MG63 (cell line): ENCODE measurements at places on chromosomes 7 and 10. TPM values are rescaled to one million over a fixed set of nuclear protein-coding genes. Genes with fewer than 3 reads are reported as not detected.

DNA sequence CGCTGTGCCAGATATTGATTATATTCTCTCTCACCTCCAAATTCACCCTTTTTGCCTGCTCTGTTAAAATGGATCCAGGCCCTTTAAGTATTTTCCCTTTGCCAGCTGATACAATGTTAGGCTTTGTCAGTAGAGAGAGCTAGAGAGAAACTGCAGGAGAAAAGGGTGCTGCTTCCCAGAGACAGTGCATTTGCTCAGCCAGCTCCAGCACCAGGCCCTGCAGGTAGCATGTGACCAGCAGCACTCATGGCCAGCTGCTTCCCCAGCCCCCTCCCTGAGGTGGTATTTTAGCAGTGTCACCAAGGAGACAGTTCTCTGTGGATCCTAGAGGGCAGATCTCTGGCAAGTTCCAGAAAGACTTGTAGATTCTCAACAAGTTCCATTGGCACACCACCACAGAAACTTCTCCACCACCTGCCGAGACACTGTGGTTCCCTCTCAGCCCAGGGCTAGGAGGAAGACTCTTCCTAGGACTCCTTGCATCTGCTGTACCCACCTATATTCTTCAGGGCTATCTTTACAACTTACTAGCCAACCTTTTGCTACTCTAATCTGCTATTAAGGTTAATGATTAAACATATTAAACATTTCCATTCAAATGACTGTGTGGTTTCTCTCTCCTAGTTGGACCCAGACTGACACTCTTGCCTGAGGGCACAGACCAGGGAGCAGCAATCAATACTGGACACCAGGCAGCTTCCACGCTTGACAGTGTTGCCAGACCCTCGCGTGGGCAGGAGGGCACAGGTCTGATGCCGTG, 35.6 kb upstream of the ADAM12 start:
- no peak for DNase-seq

DNA sequence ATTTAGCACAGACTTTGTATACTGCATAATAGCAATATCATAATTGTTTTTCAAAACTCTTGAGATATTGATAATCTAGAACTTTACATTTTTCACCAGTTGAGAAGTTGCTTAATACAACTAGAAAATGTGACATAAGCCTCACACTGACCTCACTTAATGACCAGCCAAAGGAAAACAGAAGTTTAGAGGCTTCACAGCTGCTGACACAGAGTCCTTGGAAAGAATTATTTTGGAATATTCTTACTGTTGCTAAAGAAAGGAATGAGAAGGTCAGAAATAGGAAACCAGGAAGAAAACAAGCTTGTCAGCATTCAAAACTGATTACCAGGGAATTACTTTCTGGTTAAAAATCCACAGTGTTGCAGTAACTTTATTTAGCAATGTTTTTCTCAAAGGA, 35.5 kb upstream of the WASL start:
- DNase-seq = no peak

GRCh38 chr10:20017961-20018360, 201.7 kb downstream of the PLXDC2 start:
- DNase-seq = no peak

GRCh38 chr7:103811997-103812396, 177.5 kb downstream of the RELN start:
- no peak for DNase-seq

DNA sequence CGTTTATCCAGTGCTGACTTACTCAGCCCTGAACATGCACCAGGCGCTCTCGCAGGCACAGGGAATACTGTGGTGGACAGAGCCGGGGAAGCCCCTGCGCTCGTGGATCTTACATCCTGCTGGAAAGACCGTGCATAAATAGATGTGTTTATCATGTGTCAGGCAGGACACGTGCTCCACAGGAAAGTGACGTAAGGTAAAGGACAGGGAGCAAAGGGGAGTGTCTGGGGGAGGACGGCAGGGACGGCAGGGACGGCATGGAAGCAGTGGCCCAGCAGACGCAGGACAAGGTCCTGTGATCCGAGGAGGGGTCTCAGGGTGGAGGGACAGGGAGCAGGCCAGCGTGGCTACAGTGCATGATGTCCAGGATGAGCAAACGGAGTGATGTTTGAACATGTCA, 410.5 kb downstream of the PAXIP1 start:
- DNase-seq = no peak

GRCh38 chr7:47601119-47601880, 19.4 kb upstream of the TNS3 start:
- DNase-seq = peak; percentile 76

- peak; percentile 54 for DNase-seq
Measured at GRCh38 chr7:29564496-29565223, 1.0 kb downstream of the PRR15 start.

DNA sequence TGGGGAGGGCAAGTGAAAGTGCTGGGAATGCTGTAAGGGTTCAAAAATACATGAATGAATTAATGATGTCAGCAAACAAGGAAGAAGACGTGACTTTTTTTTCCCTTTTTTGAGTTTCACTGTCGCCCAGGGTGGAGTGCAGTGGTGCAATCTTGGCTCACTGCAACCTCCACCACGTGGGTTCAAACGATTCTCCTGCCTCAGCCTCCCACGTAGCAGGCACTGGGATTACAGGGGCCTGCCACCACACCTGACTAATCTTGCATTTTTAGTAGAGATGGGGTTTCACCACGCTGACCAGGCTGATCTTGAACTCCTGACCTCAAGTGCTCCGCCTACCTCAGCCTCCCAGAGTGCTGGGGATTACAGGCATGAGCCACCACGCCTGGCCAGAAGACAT, 30.0 kb downstream of the DENND10 start:
- no peak for DNase-seq

- DNase-seq = no peak
Measured at GRCh38 chr10:49633327-49634068, 19.7 kb downstream of the CHAT start.

DNA sequence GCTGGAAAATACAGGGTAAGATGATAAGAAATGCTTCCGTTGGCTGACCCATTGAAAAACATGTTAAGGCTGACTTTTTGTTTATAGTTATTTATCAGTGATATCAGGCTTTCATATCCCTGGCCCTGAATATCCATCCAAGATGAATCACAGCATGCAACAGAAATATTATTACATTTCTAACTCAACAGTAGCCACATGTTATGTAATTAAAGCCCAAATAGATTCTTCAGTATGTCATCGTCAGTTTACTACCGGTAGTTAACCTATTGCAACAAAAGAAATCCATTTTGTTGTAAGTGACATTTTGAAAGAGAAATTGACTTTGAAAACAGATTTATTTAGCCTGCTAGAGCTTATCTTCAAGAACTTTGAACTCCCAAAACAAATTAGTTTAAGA, 354.1 kb upstream of the CELF2 start:
- no peak for DNase-seq

Gene SLC29A4
- total RNA-seq = 2.7 and 4.4 TPM in 2 replicates

GRCh38 chr10:123470336-123470921, 195.7 kb upstream of the GPR26 start:
- no peak for DNase-seq

DNA sequence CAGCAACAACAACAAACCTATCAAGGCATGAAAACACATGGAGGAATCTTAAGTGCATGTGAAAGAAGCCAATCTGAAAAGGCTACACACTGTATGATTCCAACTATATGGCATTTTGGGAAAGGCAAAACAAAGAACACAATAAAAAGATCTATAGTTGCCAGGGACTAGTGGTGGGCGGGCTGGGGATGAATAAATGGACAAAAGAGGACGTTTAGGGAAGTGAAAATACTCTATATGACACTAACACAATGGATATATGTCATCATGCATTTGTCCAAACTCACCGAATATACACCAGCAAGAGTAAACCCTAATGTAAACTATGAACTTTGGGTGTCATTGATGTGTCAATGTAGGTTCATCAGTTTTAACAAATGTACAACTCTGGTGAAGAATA, 89.1 kb downstream of the SEMA3E start:
- DNase-seq = no peak

- DNase-seq = no peak
Measured at GRCh38 chr7:50693455-50694130, 89.1 kb downstream of the GRB10 start.

DNA sequence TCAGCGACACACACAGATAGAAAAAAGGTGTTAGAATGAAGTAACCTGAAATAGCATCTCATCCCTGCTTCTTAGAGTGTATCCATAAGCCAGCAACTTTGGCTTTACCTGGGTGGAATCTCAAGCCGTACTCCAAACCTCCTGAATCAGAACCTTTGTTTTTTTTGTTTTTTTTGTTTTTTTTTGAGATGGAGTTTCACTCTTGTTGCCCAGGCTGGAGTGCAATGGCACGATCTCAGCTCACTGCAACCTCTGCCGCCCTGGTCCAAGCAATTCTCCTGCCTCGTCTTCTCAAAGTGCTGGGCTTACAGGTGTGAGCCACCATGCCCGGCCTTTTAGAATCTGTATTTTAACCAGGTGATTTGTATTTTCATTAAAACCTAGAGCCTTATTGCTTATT, 9.0 kb downstream of the NRBF2 start:
- DNase-seq = no peak

- peak; percentile 58 for DNase-seq
Measured at GRCh38 chr10:77666821-77667220, 29.2 kb upstream of the KCNMA1 start.
